Mesothelial cell of epicardium (in vitro differentiated cells): ENCODE measurements at places on chromosomes 7 and 10.

GRCh38 chr10:35126062-35126529, 550 bp upstream of the CREM start:
- DNase-seq, result no peak

DNA sequence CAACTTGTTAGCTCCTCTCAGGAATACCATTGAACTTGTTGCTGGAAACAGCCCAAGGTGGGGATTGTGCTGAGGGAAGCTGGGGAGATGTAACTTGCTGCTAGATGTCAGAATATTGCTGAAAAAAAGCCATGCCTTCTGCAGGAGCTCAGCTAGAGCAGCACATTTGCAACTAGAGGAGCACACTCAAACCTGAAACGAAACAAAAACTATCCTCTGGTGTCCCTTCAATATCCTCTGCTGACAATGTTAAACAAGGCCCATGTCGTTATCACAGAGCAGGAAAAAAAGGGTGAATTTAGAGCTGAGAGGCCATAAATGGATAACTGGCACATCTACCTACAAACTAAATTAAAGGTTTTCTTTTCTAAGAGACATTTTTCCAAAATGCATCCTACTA, 53.7 kb upstream of the MACC1 start:
- no peak for DNase-seq

- DNase-seq, result no peak
Measured at GRCh38 chr10:34116681-34117271, 698.3 kb downstream of the PARD3 start.

DNA sequence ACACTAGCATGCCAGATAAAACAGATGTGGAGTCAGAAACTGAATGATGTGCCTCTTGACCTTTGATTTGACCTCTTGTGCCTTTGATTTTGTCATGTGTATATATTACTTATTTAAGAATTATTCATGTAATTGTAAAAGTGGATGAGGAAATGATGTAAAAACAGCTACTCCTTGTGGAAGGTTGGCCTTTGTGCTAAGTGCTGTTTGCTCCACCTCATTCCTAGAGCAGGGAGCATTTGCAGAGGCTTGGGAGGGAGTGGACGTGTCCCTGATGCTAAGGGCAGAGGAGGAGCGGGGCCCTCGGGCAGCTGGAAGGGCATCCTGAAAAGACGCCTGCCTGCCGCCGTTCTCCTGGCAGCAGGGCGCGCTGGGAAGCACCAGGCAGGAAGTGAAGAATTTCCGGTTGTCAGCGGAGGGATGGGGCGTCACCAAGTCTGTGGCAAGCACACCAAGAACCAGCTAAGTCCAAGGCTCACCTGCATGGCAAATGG, 197.6 kb upstream of the ZNF32 start:
- DNase-seq, result no peak

DNA sequence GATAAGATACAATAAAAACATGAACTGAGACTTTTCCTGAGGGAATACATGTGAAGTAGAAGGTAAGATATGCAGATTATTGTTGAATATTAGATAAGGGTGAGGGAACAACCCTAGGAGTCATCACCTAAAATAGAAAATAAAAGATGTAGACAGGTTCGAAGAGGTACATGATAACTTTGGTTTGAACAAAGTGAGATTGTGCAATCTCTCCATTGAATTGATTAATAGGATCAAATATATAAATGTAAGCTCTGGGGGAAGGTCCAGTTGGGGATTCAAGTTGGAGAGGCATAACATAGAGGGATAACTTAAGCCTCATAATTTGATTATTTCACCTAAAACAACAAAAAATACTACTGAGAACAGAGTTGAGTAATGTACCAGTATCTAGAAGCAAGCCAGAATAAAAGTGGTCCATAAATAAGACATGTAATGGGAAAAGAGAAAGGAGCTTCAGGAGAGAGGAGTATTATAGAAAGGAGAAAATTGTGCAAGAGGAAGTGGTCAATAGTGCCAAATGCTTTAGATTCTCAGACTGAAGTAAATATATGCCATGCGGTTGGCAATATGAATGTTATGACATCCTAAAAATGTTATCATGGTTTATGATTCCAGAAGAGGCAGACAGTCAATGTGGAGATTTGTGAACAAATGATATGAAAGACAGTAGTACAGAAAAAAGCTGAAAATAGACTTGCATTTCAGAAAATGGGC, 282.3 kb upstream of the CHRM2 start:
- no peak for DNase-seq

DNA sequence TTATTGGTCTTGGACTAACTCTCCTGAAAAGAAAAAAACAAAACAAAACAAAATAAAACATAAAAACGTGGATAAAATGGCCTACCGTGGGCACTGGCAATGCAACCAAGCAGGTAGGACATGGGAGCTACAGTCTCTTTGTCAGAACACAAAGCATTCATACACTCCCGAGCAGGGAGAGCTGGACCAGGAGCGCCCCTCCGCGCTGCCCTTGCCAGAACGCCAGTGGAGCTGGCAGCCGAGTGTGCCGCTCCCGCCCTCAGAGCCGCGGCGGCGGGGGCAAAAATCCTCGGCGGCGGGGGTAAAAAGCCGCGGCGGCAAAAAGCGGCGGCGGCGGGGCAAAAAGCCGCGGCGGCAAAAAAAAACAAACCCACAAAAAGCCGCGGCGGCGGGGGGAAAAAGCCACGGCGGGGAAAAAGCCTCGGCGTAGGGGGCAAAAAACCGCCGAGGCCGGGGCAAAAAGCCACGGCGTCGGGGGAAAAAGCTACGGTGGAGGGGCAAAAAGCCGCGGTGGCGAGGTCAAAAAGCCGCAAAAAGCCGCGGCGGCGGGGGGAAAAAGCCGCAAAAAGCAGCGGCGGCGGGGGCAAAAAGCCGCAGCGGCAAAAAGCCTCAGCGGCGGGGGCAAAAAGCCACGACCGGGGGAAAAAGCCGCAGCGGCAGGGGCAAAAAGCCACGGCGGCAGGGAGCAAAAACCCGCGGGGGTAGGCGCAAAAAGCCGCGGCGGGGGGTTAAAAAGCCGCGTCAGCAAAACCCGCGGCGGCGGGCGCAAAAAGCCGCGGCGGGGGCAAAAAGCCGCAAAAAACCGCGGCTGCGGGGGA, 418.1 kb downstream of the ZNF716 start:
- no peak for DNase-seq

- DNase-seq, result no peak
Measured at GRCh38 chr10:24041834-24042233, 167.1 kb upstream of the KIAA1217 start.
